Mammary epithelial cell (primary cell): ENCODE measurements at places on chromosomes 5 and 9. TPM values are rescaled to one million over a fixed set of nuclear protein-coding genes. Genes with fewer than 3 reads are reported as not detected.

Gene F2R
- total RNA-seq, result 81.4 TPM

Gene NR2F1-AS1
- 8.7 and 9.6 TPM in 2 replicates for total RNA-seq

Gene C9
- under 0.01 TPM for total RNA-seq

Gene MED27
- 31.8 TPM for total RNA-seq

Gene KCNN2
- not detected for total RNA-seq

Gene C9orf40
- 6.6 and 8.1 TPM in 2 replicates for total RNA-seq

Gene AK8
- total RNA-seq, result 1.1 and 1.9 TPM in 2 replicates

Gene TOR1B
- total RNA-seq, result 16.7 and 19.7 TPM in 2 replicates

Gene TMOD1
- 0.19 TPM in 1 of 2 replicates, not detected in the other for total RNA-seq

Gene MTX3
- 21.7 and 34.8 TPM in 2 replicates for total RNA-seq

Gene ERCC8
- 26.0 TPM for total RNA-seq

Gene RANBP17
- total RNA-seq, result 12.8 TPM

Gene BTNL9
- total RNA-seq, result 0.16 TPM in 1 of 2 replicates, not detected in the other

Gene C1QTNF2
- 0.33 TPM in 1 of 2 replicates, not detected in the other for total RNA-seq

Gene PCSK1
- not detected for total RNA-seq

Gene KIF24
- 1.3 TPM for total RNA-seq

Gene GKAP1
- total RNA-seq, result 0.50 TPM

Gene PHYHD1
- total RNA-seq, result 4.7 TPM
